Fibroblast of skin of left quadriceps (primary cell): ENCODE measurements at places on chromosomes 6 and 20.

GRCh38 chr6:166438211-166438861 is 55.6 kb upstream of the MPC1 start:
- no peak for DNase-seq

DNA sequence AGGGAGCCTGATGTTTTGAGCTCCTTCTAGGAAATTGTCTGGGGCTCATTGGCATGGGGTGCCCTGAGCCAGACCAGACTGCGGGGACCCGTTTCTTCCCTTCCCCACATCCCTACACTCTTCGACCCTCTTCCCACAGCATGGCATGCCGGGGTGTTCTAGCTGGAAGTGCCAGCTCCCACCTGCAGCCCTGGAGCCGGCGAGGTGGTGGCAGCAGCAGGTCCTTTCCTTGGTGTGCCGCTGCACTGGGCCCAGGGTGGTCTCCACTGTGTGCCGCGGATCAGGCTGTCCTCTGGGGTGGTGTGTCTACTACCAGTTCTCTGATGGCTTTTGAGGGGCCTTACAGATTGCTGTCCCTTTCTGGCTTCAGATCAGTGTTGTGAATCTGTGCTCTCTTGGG is 7.5 kb upstream of the RWDD1 start:
- DNase-seq = no peak

GRCh38 chr20:43549416-43550065 is 9.3 kb upstream of the SGK2 start:
- no peak for DNase-seq

DNA sequence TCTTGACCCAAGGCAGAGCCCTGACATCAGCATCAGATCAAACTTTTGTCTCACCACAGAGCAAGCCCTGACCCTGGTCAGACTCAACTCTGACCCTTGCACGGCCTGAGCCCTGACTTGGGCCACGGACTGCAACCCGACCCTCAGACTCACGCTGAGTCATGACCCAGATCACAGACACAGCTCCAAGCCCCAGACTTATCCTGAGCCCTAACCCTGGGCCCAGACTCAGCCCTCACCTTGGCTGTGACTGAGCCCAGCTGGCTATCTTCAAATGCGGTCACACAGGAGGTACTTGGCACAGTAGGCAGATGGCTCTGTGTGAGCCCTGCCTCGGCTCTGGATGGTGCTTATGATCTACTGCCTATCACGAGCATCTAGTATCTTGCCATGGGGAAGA is 602.3 kb downstream of the PTPRT start:
- DNase-seq = no peak

- peak; percentile 52 for DNase-seq
Measured at GRCh38 chr6:128069188-128069587, 168.3 kb upstream of the THEMIS start.

DNA sequence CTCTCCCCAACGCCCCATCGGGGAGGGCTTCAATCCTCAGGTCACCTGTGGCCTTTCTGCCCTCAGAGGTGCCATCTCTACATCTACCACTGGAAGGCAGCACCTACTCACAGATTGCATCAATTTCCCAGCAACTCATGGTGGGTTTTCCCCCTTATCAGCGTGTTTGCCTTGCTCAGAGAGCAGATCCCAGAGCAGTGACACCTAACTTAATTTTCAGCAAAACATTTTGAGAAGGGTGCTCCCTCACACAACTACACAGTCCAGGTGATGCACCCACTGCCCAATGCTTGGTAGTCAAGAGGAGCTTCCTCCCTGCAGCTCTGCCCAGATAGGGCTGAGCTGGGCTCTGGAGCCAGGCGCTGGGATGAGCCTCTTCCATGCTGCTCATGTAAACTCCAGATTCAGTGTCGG is 48.2 kb downstream of the PLG start:
- DNase-seq = no peak

DNA sequence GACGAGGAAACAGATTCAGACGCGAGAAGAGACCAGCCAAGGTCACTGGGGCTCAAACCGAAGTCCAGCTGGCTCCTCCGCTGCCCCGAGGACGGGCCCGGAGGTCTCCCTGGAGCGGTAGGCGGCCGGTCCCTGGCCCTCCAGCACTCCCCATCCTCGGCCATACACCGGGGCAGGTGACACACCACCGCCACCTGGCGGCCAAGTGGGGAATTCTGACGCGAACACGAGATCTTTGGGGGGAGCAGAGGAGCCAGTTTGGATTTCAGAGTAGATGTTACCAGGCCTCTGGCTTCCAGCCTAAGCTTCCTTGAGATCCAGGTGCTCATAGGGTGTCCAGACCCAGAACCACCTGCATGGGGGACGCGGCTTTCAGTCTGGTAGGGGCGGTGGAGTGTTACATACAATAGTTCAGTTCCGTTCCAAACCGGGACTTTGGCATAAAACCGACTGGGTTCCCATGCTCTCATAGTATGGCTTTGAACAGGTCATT is 16.1 kb downstream of the BPIFB1 start:
- peak; percentile 12 for DNase-seq

- DNase-seq = no peak
Measured at GRCh38 chr20:54251096-54251495, 43.2 kb downstream of the PFDN4 start.

DNA sequence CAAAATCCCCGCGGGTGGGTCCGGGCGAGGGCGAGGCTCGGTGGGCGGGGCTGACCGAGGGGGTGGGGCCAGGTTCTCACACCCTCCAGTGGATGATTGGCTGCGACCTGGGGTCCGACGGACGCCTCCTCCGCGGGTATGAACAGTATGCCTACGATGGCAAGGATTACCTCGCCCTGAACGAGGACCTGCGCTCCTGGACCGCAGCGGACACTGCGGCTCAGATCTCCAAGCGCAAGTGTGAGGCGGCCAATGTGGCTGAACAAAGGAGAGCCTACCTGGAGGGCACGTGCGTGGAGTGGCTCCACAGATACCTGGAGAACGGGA is 809 bp downstream of the HLA-G start:
- DNase-seq = no peak

GRCh38 chr6:130037207-130037811 is 18.9 kb downstream of the L3MBTL3 start:
- DNase-seq = no peak

- DNase-seq = no peak
Measured at GRCh38 chr6:54255886-54256285, 52.4 kb upstream of the TINAG start.

DNA sequence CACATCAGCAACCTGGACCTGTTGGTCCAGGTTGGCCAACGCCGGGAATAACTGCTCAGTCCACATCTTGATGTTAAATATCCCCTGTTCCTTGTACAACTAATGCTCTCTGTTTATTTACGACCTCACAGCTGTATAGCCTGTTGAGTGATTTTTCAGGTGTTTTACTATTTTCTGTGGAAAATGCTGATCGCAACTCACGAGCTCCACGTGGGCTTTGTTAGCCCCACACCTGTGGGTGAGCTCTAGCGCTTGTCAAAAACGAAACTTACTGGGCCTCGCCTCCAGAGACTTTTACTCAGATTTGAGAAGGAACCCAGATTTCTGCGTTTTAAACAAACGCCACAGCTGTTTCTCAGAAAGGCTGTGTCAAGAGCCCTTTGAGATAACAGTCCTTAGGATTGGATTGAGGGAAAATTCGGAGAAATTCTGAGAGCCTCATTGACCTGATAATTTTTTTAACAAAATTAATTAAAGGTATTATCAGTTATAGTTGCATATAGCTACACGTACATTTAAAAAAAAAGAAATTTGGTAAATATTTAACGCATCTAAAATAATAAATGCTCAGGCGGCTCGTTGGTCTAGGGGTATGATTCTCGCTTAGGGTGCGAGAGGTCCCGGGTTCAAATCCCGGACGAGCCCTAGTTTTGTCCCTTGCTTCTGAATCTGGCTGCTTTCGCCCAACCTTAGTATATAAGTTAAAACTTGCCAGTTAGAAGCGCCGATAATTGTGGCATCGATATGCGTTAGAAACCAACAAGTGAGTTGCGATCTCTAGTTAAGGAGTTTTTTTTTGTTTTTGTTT is 16.7 kb downstream of the HMGN4 start:
- no peak for DNase-seq

GRCh38 chr6:53581173-53581773 is 36.4 kb upstream of the GCLC start:
- no peak for DNase-seq

DNA sequence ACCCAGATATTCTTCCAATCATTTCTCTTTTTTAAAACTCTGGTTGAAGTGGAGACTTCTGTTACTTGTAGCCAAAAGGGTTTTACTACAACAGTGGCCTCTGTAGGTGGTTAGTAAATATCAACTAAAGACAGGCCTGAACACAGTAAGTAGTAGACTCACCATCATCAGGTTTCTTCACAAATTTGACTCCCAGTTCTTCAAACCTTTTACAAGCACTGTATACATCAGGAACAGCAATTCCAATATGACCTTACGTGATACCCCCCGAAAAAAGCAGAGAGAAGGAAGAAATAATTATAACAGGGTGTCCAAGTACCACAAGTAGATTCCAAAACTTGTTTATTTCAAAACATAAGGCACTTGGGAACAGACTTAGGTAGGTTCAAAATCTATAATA is 21.1 kb downstream of the GLO1 start:
- no peak for DNase-seq

- no peak for DNase-seq
Measured at GRCh38 chr6:85675030-85675819, 32.5 kb upstream of the SYNCRIP start.

- no peak for DNase-seq
Measured at GRCh38 chr6:45775026-45775697, 240.5 kb downstream of the CLIC5 start.

GRCh38 chr6:142867988-142868812 is 76.8 kb downstream of the HIVEP2 start:
- DNase-seq = no peak

DNA sequence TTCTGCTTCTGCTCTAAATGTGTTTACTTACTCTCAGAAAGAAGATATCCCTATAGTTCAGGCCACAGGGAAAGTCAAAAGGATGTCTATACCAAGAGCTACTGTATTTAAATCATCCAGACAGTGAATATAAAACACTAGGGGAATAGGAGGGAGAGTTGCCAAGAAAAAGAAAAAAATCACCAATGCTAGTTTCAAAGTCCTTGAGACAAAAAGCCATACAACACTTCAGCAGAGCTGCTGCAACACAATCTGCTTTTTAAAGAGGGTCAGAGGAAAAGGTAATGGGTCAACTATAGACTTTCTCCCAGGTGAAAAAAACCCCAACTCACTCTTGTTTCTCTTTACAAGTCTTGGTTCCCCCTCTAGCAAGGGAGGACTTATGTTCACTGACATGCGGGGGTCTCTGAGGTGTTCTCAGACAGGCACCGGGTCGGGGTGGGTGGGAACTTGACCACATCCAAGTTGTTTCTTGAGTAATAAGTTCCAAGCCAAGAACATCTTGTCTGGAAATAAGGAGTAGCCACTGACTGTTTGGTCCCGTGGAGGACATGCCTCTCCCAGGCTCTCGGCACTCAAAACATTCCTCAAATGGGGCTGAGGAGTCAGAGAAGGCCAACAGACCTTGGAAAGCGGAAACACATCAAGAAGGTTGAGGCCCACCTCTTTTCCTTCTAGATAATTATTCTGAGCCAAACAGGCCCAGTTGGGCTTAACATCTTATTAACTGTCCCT is 47.7 kb downstream of the GJA10 start:
- DNase-seq = no peak

- DNase-seq = no peak
Measured at GRCh38 chr6:131862476-131862875, 54.7 kb downstream of the ENPP1 start.

GRCh38 chr6:140623498-140623897 is 1249.0 kb upstream of the CITED2 start:
- DNase-seq = peak; percentile 86

- no peak for DNase-seq
Measured at GRCh38 chr6:103047567-103047966, 1654.1 kb downstream of the GRIK2 start.

DNA sequence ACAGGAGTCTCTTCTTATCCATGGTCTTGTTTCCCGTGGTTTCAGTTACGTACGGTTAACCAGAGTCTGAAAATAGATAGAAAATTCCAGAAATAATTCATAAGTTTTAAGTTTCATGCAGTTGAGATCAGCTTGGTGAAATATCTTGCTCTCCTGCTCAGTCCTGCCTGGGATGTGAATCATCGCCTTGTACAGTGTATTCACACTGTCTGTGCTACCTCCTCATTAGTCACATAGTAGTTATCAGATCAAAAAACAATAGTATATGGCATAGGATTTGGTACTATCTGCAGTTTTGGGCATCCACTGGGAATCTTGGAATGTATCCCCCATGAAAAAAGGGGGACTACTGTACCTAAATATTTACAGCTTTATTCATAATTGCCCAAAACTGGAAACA is 22.7 kb upstream of the MOCS1 start:
- no peak for DNase-seq

- DNase-seq = no peak
Measured at GRCh38 chr20:57451795-57452661, 60.8 kb downstream of the RBM38 start.

DNA sequence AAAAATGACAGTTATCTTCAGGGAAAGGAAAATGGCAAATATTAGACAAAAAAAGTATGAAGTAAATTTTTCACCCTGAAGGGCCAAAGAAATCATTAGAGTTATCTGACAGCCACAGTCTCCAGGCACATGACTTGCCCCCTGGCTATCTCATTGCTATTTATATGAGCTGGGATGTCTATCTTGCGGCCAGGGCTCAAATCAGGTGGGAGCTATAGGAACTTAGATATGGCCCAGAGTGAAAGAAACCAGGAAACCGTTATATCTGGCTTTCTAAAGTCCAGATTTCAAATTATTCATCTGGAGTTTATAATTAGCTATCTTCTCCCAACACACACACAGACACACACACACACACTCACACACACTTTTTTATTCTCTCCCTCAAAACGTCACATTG is 135.3 kb upstream of the EEF1E1 start:
- DNase-seq = no peak

DNA sequence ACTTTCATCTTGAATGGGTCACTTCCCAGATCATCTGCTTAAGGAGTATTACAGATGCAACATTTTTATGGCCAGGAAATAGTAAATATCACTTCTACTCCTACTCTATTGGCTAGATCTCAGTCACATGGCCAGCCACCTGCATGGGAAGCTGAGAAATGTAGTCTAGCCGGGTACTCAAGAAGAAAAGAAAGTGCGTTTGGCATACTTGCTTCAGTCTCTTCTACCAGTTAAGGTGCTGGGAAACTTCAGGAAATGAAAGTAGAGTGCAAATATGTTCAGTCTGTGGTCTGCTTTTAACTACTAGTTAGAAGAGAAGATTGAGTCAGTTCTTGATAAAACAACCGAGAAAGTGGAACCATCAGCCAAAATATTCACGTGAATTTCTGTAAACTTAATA is 129.2 kb downstream of the PDSS2 start:
- DNase-seq = no peak

GRCh38 chr6:85975957-85976356 is 333.3 kb upstream of the SYNCRIP start:
- no peak for DNase-seq

DNA sequence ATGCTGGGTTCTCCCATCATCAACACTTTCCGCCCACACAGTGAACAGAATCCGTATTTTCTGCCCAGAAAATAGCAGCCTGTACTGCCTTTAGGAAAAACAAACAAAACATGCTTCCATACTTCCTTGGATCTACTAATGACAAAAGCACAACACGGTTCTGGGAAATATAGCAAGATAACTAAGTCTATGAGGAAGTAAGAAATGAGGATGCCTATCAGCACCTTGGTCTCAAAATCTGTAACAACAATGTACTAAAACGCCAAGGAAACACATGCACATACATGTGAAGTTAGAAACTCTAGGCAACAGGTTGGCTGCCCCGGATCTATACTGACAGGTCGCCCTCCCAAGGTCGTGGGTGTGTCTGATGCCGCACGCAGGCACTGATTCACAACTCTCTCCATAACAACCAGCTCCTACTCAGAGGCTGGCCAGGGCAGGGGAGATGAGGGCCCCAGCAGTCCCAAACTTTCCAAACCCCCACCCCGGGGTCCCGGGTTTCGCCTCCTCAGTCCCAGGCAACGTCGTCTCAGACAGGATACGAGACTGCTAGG is 710 bp downstream of the BTBD9 start:
- DNase-seq = no peak
